ENCODE measurements at places on chromosomes 4 and X.

GRCh38 chr4:26837993-26838842 lies 22.4 kb upstream of the STIM2 start:
- DNase-seq: no peak

- DNase-seq: no peak
Measured at GRCh38 chrX:110734894-110735541, 60.6 kb downstream of the CHRDL1 start.

DNA sequence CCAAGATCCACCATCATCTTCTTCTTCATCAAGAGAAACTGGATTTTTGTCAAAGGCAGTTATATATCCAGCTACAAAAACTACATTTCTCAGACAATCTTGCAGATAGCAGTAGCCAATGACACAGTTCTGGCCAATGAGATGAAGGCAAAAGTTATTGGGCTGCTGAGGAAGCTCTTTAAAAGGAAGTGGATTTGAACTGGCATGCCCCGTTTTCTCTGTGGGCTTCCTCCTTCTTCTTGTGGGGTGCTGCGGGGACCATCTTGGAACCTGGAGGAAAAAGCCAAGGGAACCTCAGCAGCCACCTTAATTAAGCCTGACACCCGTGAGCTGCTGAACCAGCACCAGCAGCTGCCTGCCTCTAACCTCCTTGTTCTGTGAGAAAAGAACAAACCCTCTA lies 4.8 kb downstream of the SMIM43 start:
- DNase-seq: no peak

DNA sequence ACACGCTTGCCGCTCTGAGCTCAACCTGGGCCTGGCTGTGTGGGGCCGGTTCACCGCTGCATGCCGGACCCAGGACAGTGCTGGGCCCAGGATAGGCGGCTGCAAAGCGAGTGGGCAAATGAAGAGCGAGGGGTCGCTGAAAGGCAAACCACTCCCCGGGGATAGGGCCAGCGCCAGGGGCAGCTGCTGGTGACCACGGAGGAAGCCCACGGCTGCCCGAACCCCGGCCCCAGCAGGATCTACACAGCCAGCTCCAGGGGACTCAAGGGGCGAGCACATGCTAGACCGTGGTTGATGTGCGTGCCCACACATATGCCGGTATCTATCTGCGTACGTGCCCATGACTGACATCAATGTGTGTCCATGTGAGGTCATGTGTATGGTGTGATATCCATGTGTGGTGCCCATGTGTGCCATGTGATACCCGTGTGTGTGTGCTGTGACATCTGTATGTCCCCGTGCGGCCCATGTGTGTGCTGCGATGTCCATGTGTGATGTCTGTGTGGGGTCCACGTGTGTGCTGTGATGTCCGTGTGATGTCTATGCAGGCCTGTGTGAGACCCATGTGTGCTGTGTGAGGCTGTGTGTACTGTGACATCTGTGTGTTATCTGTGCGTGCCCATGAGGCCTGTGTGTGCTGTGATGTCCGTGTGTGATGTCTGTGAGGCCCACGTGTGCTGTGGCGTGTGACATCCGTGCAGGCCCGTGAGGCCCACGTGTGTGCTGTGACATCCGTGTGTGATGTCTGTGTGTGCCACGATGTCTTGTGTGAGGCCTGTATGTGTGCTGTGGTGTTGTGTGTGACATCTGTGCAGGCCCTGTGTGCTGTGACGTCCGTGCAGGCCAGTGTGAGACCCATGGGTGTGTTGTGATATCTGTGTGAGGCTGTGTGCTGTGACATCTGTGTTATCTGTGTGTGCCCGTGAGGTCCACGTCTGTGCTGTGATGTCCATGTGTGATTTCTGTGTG lies 24.8 kb downstream of the CTBP1 start:
- no peak for DNase-seq

- no peak for DNase-seq
Measured at GRCh38 chr4:119103263-119103662, 32.4 kb upstream of the MYOZ2 start.

- no peak for DNase-seq
Measured at GRCh38 chrX:151393514-151393913, 3.5 kb upstream of the VMA21 start.

- no peak for DNase-seq
Measured at GRCh38 chr4:46967631-46968030, 25.8 kb downstream of the GABRA4 start.

DNA sequence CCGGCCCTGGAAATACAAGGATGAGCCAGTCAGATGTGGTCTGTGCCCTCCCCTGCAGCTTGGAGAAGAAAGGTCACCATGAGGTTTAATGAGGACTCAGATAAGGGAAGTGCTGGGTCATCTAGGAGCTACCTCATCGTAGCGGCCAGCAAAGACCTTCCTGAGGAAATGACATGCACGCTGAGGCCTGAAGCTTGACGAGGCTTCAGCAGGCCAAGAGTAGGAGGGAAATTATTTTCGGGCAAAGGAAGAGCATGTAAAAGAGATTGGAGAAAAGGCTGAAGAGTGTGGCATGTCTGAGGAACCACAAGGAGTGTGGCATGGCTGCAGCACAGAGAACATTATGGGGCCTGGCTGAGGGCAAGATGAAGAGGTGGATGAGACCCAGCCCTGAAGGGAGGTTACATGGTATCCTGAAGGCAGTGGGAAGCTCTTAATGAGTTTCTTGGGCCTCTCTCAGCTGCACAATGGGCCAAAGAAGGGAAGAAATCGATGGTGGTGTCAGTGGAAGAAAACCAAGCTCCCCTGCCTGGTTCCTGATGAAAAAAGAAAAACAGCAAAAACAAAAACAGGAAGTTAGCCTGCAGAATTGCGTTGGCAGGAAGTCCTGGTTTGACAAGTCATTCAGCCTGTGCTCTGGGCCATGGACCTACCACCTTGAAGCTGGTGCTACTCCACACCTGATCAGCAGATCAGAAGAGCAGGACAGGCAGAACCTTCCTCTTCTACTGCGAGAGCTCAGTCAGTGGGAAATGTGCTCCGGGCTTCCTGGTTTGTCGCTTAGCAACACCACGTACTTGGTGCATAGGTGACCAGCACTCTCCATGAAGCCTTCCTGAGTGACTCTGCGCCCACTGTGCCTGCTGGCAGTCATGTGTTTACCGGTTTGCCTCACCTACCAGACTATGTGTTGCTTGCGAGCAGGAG lies 134.5 kb upstream of the KLF3 start:
- peak; percentile 65 for DNase-seq

- DNase-seq: no peak
Measured at GRCh38 chr4:61336916-61337315, 136.8 kb downstream of the ADGRL3 start.

DNA sequence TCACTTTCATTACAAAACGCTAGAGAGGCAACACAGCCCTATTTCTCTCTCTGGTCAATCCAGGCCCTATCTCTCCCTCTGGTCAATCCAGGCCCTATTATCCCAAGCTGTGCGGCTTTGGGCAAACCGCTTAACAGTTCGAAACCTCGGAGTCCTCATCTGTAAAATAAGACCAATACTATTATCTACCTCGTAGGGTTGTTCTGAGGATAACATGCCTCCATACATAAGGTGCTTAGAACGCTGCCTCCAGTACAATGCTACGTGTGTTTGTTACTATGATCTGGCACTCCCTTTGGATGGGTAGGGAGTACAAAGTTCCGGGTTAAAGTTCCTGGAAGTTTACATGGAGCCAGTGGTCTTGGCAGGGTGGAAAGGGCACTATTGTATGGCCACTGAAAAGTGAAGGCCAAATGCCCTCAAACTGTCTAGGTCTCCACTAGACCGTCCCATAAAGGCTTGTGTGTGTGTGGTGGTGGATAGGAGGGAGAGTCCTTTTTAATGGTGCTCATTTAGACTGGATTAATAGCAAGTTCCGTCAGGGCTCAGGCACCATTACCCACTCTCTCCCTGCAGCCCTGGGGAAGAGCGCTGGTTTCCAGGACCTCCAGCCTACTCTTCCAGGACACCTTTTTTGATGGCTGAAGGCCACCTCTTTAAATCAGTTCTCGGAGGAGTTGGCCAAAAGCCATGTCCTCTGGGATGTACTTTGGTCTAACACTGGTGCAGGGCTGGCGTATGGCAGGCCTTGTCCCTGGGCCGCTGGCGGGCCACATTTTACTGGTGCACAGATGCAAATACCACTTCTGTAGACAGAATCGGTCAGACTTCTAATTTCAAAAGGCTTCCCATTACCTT lies 75.6 kb upstream of the BCOR start:
- DNase-seq: no peak

GRCh38 chr4:73347497-73347896 lies 56.6 kb upstream of the ALB start:
- no peak for DNase-seq

- DNase-seq: no peak
Measured at GRCh38 chr4:176014583-176015108, 51.0 kb upstream of the WDR17 start.

GRCh38 chrX:150767045-150767395 lies 73.8 kb downstream of the MTMR1 start:
- DNase-seq: no peak

GRCh38 chr4:189845145-189845846 lies 95.4 kb upstream of the FRG1 start:
- no peak for DNase-seq

- DNase-seq: no peak
Measured at GRCh38 chrX:17603196-17603595, 134.1 kb upstream of the SCML1 start.

- DNase-seq: no peak
Measured at GRCh38 chrX:128106630-128107029, 54.4 kb upstream of the ACTRT1 start.

GRCh38 chr4:100849319-100849718 lies 331.5 kb upstream of the EMCN start:
- no peak for DNase-seq

Data from ascending aorta (tissue), 2 donors.